ENCODE measurements at places on chromosomes 3 and 15.

- DNase-seq = no peak
These were observed 411.1 kb upstream of the RGMA start for GRCh38 chr15:93500155-93500554.

DNA sequence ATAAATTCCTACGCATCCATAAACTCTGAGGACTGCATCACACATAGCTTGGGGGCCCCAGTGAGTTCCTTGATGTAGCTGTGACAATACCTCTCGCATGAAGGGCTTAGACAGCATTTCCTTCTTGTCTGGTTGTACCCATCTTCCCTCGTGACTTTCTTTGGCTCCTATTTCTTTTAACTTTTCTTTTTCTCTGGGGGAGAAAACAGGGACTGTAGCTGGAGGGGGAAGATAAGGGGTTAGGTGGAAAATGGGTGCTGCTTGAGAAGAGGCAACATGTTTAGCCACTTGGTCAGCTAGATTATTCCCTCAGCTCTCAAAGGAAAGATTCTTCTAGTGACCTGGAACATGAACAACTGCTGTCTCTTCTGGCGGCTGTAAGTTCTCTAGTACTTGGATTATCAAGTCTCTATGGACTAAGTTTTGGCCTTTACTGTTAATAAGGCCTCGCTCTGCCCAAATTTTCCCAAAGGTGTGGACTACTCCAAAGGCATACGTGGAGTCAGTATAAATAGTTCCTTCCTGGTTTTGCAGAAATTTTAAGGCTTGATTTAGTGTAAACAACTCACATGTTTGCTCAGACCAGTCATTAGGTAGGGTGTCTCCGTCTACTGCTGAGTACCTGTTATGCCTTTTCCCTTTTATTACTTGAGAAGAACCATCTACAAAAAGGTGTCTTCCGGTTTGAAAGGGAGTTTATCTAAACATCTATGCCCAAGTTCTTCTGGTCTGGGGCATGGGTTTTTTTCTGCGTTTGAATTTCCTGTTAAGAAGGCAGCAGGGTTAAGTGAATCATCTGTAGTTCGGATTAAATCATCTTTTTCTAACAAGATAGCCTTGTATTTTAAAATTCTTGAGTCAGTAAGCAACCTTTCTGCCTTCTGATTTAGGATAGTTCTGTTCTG lies 21.0 kb upstream of the ATG7 start:
- no peak for DNase-seq

DNA sequence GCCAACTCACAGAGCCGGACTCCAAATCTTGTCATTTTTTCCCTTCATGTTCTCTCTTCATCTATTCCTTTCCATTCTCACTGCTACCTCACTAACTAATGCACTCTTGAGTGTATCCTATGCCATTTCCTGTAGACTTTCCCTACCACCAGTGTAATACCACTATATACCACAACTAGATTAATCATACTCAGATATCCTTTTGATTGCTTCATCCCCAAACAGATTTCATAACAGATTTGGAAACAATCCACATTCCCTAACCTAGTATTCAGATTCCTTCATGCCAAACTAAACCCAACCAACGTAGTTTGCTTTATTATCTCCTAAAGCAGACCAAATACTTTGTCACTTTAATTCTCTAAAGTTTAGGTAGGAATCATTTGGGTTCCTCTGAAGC lies 2.6 kb upstream of the PLOD2 start:
- peak; percentile 92 for DNase-seq

GRCh38 chr3:102400766-102401165 lies 34.0 kb upstream of the ZPLD1 start:
- no peak for DNase-seq

- DNase-seq = no peak
These were observed 293.2 kb downstream of the FGF12 start for GRCh38 chr3:192434186-192434585.

GRCh38 chr3:193560091-193560490 lies 5.4 kb upstream of the ATP13A4 start:
- DNase-seq = no peak

DNA sequence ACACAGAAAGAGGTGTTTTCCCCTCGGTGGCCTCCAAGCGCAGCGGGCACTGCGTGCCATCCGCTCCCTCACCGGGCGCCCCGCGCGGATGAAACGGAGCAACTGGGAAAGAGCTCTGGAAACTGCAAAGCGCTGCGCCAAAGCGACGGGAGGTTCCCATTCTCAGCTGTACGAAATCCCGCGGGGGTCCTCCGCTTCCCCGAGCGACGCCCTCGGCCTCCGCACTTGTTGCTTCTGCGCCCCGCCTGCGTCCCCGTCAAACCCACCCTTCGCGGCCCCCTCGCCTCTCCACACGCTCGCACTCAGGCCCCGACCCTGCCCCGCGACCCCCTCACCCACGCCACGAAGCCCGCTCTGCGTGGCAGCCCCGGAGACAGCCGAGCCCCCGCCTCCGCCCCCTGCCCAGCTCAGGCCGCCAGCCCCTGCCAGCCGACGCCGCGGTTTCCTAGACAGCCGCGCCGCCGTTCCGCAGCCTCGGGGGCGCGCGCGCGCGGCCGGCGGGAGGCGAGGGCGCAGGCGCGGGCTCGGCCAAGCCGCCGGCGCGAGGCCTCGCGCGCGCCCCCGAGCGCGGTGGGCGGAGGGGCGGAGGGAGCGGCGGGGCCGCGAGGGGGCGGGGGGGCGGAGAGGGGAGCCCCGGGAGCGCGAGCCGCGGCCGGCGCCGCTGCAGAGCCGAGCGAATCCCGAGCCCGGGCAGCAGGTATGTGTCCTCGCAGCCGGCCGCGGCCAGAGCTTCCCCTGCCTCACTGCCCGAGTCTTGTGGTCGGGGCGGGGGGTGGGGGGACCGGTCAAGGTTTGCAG lies at the start of gene TMEM266:
Gene TMEM266, plus strand, starts transcription at position 666 of the 798 bp plus-strand sequence. CDS start 74,279 bp downstream, outside the sequence.
- no peak for DNase-seq

- DNase-seq = no peak
These were observed 464 bp downstream of the GABRG3 start for GRCh38 chr15:26971271-26972018.

- DNase-seq = peak; percentile 54
These were observed 504.2 kb upstream of the PROK2 start for GRCh38 chr3:72288955-72289691.

DNA sequence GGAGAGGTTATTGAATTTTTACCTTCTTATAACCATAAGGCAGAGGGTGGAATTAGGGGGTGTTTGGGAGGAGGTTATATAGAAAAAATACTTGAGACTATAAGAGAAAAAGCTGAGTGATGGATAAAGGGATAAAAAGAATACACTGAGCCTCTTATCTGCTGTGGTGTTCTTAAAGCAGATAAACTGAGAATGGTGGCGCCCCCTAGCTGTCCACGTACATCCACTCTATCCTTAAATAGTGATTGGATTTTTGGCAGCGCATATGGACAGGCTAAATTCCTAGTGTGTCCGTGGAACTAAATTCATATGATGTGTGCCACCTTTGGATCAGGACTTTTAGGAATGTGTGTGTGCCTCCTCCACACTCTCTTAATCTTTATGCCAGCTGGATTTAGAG lies 121.1 kb downstream of the OXSM start:
- no peak for DNase-seq

DNA sequence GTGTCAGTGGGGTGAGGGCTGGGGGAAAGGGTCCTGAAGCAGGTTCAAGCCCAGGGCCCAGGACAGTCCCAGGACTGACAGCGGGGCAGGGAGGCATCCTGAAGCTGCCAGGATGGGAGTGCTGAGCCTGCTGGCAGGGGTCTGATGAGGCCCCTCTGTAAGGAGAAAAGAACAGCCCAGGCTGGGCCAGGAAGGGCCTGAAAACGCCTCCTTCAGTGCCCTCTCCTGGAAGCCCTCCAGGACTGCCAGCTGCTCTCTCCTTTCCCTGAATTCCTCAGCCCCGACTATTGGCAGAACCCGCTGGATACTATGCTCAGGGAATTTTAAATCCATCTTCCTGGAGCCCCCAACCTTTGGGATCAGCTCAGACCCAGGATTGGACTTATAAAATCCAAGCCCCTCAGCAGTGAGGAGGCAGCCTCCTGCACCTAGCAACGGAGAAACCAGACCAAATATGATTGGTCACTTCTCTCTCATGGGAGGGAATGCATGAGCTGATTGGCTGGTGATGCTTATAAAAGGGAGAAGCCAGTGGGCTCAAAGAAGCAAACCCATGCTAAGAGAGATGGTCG lies 203.5 kb upstream of the LINGO1 start:
- DNase-seq = no peak

DNA sequence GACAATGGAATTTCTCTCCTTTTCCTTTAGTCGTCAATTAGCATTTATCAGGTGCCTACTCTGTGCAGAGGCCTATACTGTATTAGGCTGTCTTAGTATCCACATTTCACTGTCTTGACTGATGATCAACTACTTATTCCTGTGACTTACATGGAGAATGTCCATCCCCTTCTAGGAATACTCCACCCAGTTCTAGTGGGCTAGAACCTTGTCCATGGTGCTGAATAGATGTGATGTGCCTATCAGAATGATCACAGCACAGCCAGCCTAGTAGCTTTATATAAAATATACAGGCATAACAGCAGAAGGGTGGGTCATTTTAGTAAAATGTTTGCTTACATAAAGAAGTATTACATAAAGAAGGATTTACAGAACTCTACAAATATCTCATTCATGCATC lies 621.4 kb downstream of the PDCD6IP start:
- DNase-seq = no peak
